ENCODE measurements at places on chromosomes 5 and 9. TPM values are rescaled to one million over a fixed set of nuclear protein-coding genes. Genes with fewer than 3 reads are reported as not detected.
A peak's percentile ranks its signal among the peaks of the same experiment; 100 is the strongest.

DNA sequence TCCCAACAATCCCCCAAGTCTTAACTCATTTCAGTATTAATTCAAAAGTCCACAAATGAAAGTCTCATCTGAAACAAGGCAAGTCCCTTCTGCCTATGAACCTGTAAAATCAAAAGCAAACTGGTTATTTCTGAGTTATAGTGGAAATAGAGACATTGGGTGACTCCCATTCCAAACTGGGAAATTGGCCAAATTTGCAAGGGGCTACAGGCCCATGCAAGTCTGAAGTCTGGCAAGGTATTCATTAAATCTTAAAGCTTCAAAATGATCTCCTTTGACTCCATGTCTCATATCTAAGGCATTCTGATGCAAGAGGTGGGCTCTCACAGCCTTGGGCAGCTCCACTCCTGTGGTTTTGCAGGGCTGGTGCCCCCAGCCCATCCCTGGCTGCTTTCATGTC is 167.9 kb downstream of the HTR1A start:
- no peak for DNase-seq

DNA sequence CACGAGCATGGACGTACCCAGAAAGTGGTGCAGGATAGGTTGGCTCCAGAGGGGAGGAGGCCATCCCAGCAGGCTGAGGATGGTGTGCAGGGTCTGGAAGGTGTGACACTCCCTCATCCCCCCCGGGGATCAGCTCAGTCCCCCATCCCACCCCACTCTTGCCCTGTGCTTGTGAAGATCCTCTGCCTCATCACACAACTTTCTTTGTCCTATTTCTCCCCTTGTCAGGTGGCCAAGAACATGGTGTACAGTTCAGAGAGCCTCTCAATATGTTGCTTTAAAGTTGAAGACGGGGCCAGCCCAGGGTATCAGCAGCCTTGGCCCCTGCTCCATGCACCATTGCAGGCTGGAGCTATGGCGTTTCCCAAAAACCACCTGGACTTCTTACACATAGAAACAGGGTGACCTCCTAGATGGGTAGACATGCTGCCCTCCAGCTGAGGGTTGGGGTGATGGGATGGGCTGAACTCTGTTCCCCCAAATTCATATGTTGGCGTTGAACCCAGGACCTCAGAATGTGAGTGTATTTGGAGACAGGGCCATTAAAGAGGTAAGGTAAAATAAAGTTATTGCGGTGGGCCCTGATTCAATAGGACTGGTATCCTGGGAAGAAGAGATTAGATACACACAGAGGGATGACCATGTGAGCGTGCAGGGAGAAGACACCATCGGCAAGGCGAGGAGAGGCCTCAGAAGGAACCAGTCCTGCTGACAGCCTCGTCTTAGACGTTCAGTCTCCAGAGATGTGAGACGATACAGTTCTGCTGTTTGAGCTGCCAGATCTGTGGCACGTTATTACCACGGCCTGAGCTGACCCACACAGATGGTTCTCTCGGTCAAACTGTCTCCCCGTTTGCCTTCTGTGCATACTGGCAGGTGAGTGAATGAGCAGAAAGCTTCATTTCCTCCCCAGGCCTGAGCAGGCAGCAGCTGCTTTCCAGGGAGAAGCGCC is 272.5 kb downstream of the GADD45G start:
- DNase-seq, result no peak

DNA sequence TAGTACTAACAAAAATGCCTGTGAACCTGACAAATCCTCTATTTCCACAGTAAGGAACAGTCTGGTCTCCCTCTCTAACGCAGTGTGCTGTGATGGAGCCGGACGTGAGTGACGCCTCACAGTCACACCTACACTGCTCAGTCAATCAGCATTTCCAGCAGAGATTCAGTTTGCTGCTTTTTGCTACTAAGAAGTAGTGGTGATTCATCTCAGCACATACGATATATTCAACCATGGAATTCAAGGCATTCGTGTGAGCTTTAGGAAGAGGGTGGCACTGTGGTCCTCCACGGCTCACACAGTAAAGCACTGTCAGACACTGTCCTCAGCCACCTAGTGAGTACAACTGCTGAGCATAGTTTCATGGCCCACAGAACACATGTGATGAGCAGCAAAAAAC is 70.9 kb downstream of the SETX start:
- DNase-seq, result no peak

Gene CDO1
- total RNA-seq, result 4.3 TPM

GRCh38 chr5:167671176-167671575 is 620.3 kb upstream of the WWC1 start:
- DNase-seq, result no peak

DNA sequence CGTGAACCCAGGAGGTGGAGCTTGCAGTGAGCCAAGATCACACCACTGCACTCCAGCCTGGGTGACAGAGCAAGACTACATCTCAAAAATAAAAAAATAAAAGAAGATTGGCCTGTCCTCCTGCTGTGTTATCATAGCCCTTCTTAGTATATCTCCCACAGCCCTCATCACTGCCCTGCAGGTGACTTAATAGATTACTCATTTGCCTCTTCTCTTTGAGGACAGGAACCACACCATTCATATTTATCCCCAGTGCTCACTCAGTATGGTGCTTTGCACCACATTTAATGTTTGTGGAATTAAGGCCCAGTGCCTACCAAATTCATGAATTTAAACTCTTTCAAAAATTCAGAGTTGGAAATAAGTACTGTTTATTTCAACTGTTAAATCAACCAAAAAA is 10.3 kb downstream of the IDNK start:
- DNase-seq, result no peak

Gene SYK
- total RNA-seq, result 22.3 TPM

Gene IL4
- not detected for total RNA-seq

DNA sequence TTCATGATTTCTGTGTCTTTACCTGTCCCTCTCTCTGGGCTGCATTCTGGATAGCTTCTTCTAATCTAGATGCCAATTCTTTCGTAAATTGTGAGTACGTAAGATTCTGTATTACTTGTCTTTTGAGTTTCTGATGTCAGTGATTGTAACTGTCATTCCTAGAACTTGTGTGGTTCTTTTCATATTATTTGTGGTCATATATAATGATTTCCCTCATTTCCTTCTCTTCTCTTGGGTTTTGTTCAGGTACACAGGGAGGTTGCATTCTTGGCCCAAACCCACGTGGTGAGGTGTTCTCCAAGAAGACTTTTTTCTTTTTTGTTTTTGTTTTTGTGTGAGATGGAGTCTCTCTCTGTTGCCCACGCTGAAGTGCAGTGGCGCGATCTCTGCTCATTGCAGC is 13.8 kb downstream of the UGCG start:
- DNase-seq, result no peak

GRCh38 chr5:17225520-17225919 is 8.1 kb downstream of the BASP1 start:
- DNase-seq, result no peak

Gene SPATA6L
- total RNA-seq, result 18.2 TPM

- no peak for DNase-seq
These were observed 491 bp downstream of the OR1N1 start for GRCh38 chr9:122526602-122527001.

- no peak for DNase-seq
These were observed 90.6 kb downstream of the FBXO4 start for GRCh38 chr5:42015681-42016080.

DNA sequence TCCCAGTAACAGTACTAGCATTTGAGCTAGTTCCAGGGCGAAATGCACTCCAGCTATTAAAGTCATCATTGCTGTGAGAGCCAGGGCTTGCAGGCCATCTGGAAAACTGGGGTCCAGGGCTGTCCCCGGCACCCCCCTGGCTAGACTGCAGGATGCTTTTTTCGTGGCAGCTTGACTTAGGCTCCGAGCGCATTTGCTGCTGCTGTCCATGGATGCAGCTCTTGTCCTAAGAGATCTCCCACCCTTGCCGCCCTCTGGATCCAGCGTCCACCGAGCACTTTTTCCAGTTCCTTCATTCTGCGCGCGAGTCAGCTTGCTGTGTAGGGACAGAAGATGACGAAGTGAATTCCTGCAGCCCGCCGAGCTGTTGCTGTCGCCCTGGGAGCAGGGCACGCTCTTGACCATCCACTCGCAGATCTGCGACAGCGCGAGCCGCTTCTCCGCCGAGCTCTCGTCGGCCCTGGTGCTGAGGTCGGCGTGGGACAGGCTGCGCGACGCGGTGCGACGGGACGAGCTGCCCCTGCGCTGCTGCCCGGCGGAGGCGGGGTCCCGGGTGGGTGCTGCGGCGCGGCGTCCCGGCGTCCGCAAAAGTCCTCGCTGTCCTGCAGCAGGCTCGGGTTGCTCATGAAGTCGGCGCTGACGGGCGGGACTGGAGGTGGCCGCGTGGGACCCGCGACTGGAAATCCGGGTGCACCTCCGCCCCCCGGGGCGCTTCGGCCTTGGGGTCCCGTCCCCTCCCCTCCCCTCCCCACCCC is 30.7 kb downstream of the OR2V1 start:
- DNase-seq, result no peak

GRCh38 chr9:134641173-134641989 is at the start of gene COL5A1:
TSS of gene COL5A1 (plus strand) at chr9:134641803. CDS start at chr9:134642188, 385 bp downstream.
- DNase-seq, result peak; percentile 97

- DNase-seq, result no peak
These were observed 1400.7 kb downstream of the CDH12 start for GRCh38 chr5:21452449-21452848.

Gene FBLL1
- 1.1 TPM for total RNA-seq

Measured in lung (tissue), 17 donors.